H9 (cell line): ENCODE measurements at places on chromosomes 6 and 20.

DNA sequence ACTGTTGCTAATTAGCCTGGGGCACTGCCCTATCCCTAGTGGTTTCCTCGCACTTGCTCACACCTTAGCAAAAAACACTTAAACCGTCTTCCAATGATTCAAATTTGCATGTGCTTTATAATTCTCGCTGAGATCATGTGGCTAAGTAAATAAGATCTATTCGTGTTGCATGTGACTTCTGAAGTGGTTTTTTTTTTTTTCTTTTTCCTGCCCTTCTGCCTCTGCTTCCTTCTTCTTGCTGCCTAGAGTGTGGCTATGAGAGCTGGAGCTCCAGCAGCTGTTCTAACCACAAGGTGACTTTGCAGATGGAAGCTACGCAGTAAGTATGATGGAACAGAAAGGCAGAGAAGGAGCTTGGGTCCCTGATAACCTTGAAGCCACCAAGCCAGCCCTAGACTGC lies 36.5 kb downstream of the SULF2 start:
- DNase-seq = no peak

DNA sequence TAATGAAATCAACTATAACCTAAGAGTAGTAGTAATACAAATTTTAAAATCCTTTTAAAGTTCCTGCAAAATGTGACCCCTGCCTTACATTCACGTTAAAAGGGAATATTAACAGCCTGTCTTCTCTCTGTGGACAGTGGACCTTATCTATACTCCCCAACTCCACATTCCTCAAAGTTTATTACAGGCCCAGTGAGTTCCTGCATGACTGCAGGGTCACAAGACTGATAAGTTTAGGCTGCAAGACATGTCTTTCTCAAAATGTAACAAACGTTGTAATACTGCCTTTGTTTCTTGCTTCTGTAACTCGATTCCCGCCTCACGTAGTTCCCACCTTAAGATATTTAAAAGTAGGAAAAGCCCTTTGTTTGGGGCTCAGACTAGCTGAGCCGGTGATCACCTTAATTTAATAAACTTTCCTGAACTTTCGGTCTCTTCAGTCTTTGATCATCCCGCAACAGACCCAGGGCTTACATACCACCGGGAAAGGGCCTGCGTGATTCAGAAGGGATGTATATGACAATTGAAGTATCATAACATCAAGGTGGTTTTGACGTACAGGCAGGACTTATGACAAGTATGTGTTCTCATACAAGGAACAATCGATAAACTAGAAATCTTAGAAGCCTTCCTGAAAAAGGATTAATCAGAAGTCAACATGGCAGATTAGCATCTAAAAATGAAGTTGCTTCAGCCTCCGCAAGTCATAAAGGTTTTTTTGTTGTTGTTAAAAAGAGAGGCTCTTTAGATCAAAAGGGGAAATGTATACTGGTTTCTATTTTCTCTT lies 3.0 kb downstream of the IL22RA2 start:
- no peak for DNase-seq

GRCh38 chr6:80541886-80542285 lies 435.4 kb downstream of the BCKDHB start:
- no peak for DNase-seq

DNA sequence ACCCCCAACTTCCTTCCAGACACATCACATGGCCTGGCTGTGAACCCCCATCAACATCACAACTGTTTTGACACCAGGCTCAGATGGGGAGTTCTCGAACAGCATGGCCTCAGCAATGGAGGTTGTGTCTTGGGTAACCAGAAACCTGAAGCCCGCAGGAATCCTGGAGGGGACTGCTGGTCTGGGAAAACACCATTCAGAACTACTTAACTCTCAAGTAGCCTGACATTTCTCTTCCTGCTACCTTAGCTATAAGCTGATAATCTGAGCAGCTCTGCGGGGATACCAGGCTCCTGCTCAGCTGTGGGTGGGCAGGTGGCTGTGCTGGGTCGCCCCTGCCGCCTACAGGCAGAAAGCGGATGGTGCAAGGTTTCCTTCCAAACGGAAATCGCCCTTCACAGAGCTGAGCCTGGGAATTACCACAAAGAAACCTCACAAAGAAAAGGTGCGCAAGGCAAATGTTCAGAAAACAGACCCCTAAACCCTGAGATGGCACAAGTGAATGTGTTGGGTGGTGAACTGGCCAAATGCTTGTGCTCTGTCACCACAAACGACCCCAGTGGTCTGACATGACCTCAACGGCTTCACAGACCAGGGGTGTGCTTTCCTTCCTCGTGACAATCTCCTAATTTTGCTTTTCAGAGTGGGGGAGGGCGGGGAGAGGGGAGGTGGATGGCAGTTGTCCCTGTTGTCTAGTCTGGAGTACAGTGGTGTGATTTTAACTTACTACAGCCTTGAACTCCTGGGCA lies 29.5 kb downstream of the SNX5 start:
- DNase-seq = peak; percentile 86

- no peak for DNase-seq
These were observed 45.9 kb upstream of the CRISP1 start for GRCh38 chr6:49912196-49912595.

GRCh38 chr6:46090115-46091079 lies 39.4 kb upstream of the ENPP4 start:
- peak; percentile 45 for DNase-seq

DNA sequence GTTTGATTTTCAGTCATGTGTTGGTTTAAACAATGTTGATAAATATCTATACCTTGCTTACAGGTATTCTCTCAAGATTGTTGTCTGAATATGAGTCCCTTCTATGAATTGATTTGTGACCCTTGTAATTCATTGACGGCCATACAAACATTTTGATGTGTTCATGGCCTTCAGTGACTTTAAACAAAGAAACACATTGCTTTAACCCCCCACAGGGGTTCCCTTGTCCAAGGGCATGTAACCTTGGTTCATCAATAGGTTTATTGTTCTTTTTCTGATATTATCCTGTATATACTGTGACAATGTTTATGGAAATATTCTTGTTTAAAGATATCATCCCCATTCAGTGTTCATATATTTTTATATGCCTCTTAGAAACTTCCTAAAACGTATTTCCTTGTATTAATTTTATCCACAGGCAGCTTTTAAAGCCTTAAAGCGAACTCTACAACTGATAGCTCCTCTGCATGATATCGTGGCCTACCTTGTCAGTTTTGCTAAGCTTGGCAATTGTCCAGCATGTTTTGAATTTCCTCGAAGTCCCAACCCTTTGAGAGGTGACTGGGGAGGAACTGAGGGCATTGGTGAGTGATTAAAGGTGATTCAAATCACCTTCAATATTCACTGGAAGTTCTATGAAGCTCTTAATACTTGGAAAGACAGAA lies 87.0 kb downstream of the CD164 start:
- DNase-seq = no peak

GRCh38 chr20:888057-888456 lies 28.1 kb downstream of the ANGPT4 start:
- no peak for DNase-seq

- no peak for DNase-seq
These were observed 19.1 kb downstream of the DOK5 start for GRCh38 chr20:54494303-54495006.

DNA sequence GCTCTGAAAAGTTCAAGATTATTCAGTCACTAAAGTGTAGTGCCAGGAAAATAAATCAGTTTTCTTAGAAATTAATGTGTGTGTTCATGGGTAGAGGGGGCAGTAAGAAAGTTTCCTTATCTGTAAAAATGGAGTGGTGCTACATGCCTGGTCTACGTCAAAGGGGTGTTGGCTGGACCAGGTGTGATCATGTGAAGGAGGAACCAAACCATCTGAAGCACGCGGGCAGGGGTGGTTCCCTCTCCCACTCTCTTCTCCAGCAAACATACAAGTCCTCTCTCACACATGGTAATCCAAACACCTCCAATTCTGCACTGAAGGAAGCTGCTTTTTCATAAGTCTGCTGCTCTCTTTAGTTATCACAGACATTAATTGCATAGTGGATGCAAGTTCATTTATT lies 63.1 kb downstream of the CLIC5 start:
- DNase-seq = no peak

GRCh38 chr20:57831326-57831992 lies 121.6 kb upstream of the PMEPA1 start:
- DNase-seq = no peak

DNA sequence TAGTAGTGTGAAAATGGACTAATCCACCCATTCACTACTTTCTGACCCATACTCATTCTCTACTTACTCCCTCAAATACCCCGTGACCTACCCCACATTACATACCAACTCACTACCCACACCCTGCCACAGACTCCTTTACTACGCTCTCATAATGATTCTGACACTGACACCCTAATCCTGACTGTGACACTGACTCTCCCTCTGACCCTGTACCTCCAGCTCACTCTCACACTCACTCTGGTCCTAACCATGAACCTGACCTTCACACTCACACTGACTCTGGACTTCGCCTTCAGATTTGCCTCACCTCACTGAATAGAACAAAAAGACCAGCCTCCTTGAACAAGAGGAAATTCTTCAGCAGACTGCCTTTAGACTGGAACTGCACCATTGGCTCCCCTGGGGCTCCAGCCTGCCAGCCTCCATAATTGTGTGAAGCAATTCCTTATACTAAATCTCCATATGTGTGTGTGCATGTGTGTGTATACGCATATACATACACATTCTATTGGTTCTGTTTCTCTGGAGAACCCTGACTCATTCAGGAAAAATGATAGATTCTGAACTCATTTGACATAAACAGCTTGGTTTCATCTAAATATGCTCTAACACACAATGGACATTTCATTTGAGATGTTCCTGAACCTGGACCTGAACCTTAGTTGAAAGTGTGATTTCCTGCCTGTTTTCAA lies 10.5 kb upstream of the ZNF343 start:
- no peak for DNase-seq

- no peak for DNase-seq
These were observed 47.9 kb upstream of the RNF8 start for GRCh38 chr6:37305841-37306425.

GRCh38 chr20:45039475-45039820 lies 61.5 kb downstream of the KCNS1 start:
- no peak for DNase-seq

GRCh38 chr20:12482661-12483060 lies 526.1 kb upstream of the SPTLC3 start:
- no peak for DNase-seq

GRCh38 chr20:23585808-23586734 lies 17.8 kb upstream of the CST9L start:
- DNase-seq = no peak

DNA sequence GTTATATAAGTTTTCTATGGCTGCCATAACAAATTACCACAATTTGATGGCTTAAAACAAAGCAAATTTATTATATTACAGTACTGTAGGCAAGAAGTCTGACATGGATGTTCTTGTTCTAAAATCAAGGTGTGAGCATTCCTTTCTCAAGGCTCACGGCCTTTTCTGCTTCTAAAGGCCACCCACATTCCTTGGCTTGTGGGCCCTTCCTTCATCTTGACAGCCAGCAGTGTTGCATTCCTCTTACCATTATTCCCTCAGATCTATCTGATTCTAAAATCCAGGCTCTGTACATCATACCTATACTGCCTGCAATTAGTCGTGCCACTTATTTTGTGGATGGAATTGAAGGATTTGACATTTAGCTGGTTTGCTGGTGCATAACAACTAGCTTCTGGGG lies 3.6 kb downstream of the CNBD2 start:
- DNase-seq = no peak

- no peak for DNase-seq
These were observed 10.5 kb downstream of the ZC3H12D start for GRCh38 chr6:149474108-149474935.
